Astrocyte (in vitro differentiated cells and primary cell): ENCODE measurements at places on chromosomes 3 and 15.
A peak's percentile ranks its signal among the peaks of the same experiment; 100 is the strongest.

- DNase-seq = peak; percentile 16
Measured at GRCh38 chr3:122824465-122825381, 29.9 kb downstream of the SLC49A4 start.

GRCh38 chr3:133712017-133712416 is 34.2 kb upstream of the TF start:
- no peak for DNase-seq

- no peak for DNase-seq
Measured at GRCh38 chr15:83955806-83956265, 279.7 kb upstream of the GOLGA6L4 start.

- no peak for DNase-seq
Measured at GRCh38 chr3:83662381-83662960, 1296.3 kb upstream of the CADM2 start.

- no peak for DNase-seq
Measured at GRCh38 chr3:62600033-62600432, 226.7 kb upstream of the FEZF2 start.

DNA sequence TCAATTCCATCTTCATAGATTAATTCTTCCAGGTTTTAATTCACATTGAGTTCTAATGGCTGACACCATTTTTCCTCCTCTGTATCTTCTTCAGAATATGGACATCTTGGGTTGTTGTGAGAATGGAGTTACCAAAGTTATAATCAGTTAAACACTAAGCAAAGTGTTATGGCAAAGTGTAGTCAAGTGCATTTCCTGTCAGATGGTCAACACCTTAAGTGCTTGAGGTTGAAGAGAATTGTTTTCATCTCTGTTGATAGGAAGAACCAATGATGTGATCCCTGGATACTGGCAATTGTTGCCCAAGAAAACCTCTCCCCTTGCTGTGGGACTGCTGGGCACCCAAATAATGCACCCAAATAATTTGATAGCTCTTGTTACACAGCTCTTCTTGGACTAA is 102.6 kb upstream of the SATB1 start:
- no peak for DNase-seq

- no peak for DNase-seq
Measured at GRCh38 chr3:156644958-156645357, 29.4 kb upstream of the TIPARP start.

GRCh38 chr15:57458356-57458781 is 82.1 kb downstream of the CGNL1 start:
- DNase-seq = no peak

DNA sequence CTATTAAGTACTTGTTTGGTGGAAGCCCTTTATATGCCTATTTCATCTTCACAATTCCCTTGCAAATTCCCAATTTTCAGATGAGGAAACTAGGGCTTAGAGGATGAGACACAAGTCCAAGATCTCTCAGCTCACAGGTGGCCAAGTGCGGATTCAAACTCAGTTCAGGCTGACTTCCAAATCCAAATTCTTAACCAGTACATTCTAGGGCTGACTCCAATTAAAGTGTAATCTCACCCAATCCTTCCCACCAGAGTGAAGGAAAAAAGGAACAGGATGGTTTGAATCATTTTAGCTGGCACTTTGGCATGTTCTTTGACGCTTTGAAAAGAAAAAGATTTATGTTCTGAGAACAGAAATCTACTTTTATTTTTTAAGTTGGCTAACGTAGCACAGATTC is 12.7 kb downstream of the ARHGEF3 start:
- no peak for DNase-seq

DNA sequence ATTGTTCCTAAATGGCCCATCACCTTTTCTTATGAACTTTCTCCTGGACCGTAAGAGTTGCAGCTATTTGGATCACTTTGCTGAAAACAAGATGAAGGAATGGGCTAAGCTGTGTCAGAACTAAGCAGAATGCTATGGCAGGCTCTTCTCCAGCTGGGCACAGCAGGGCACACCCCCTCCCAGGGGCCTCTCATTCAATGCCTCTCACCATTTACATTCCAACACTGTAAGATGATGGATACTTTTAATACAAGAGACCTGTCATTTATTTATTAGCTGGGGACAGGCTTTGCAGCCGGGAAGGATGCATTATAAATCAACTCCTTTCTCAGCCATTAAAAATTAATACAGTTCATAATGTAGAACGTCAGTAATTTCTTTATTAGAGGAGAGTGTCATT is 240.1 kb downstream of the NTRK3 start:
- DNase-seq = no peak

GRCh38 chr3:42371776-42372175 is 38.6 kb downstream of the LYZL4 start:
- DNase-seq = no peak

GRCh38 chr15:47856071-47856470 is 138.8 kb downstream of the SEMA6D start:
- DNase-seq = no peak

- DNase-seq = no peak
Measured at GRCh38 chr3:48555231-48555948, 1.2 kb downstream of the PFKFB4 start.

- no peak for DNase-seq
Measured at GRCh38 chr3:170000051-170000450, 33.4 kb downstream of the SEC62 start.

DNA sequence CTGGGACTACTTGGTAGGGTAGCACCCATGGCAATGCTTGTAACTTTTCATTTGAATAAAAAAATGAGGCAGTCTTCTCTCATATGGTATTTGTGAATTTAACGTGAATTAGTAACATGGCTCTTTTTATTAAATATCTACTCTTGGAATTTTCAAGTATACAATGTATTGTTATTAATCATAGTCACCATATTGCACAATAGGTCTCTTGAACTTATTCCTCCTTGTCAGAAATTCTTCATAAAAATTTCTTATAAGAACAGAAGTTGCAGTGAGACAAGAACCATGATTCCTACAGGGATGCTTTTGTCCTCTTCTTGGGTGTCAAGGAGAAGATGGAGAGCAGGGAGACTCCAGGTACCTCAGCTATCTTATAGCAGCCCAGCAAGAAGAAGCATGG is 203.8 kb upstream of the FEZF2 start:
- DNase-seq = no peak

DNA sequence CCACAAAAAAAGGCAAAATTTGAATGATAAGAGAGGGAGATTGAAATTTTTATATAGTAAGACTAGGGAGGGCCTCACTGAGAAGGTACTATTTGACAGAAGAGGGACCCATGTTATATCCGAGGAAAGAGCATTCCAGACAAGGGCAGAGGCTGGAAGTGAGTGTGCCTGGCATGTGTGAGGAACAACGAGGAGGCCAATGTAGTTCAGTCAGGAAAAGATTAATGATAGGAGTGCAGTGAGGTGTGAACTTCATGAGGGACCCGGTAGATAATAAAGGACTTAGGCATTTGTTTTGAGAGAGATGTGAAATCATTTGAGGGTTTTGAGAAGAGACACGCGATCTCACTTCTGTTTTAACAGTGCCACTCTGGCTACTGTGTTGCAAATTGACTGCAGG is 36.3 kb downstream of the ASTE1 start:
- DNase-seq = peak; percentile 9

- DNase-seq = no peak
Measured at GRCh38 chr15:41827290-41827879, 507 bp upstream of the JMJD7 start.

DNA sequence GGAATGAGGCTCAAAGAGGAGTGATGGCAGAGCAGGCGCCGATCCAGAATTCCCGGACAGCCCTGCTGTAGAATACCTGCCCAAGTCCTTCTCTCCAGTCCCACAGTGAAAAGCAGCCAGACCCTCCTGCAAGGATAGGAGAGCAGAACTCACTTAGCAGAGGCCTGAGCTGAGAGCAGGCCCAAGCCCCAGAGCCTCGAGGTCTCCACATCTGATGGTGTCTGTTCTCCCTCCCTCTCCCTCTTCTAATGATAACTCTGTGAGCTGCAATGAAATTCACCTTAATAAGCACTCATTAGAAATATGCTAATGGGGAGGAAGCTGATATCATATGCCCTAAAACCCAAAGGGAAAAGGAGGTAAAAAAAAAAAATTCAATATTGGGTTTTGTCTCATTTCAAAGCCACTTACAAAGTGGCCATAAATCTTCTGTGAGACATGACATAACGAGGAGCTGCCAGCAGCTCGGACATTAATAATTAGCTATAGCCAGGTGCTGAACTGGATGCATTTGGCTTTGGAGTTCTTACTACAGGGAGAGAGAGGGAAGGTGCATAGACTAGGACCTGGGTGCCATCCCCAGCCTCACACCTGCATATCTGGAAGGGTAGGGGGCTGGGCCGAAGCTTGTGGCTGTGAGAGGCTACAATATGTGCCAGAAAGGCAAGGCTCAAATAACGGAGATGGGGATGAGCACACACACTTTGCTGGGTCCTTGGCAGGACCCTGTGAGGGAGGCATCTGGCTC is 108.4 kb downstream of the MEGF11 start:
- no peak for DNase-seq
